ENCODE measurements at places on chromosomes 6 and 20.

DNA sequence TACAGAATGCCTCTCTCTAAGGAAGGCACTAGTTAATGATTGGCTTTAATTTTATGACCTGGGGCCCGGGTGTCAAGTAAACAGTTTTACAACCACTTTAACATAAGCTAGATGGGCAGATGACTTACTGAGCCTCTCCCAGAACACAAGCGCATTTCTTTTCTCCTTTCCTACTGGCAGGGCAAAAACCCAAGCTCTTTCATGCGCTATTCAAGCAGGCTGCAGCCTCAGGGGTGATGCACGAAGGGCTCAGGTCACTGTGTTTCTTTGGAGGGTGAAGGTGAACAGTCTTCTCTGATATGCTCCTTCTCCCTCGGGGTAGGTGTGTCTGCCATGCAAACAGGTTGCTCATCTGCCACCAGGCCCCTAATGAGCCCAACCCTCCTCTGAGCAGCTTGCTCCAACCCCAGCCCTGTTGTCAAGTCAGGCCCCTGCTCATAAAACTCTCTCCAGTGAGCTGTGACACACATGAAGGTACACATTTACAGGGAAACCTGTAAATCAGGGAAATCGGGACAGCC, 73.5 kb upstream of the CDH4 start:
- H3K4me1 ChIP-seq, result no peaks in the 10 kb centered on the region
- no peak overlapping the region for H3K27ac ChIP-seq
- no peaks in the 10 kb centered on the region for H3K27me3 ChIP-seq
- no peak overlapping the region for H3K4me3 ChIP-seq
- no peaks in the 10 kb centered on the region for H3K36me3 ChIP-seq
- no peak for DNase-seq

- no peaks in the 10 kb centered on the region for H3K27me3 ChIP-seq
- H3K4me3 ChIP-seq, result no peak overlapping the region
- H3K27ac ChIP-seq, result peak overlapping the region; percentile 74
- peaks cover 56% of the 10 kb centered on the region for H3K4me1 ChIP-seq
- DNase-seq, result no peak
- peaks cover 46% of the 10 kb centered on the region for H3K36me3 ChIP-seq
Observed at GRCh38 chr6:514396-514978, 122.9 kb downstream of the IRF4 start.

DNA sequence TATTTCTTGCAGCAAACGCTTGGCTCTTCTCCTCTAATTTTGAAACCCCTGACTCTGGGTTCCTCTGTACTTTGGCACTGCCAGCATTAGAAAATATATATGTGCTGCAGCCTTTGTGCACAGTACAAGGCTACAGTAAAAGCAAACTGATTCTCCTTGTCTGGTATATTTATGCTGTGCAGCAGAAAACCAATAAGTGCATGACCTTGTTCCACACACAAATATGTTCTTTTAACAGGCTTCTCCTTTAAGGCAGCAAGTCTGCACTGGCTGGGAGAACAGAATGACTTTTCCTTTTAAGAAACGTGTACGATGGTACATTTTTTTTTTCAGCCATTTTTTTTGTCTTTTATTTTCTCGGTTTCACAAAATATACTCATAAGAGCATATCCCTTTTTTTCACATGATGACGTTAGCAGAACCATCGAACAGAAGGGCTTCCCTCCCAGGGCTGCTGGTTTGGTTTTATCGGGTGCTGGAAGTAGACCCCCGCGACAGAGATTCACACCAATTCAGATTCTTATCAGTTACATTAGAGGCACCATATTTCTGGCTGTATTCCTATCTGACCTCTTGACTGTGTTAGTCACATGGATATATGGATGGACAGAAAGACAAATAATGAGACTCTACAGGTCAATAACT, 129.9 kb upstream of the ARID1B start:
- H3K4me1 ChIP-seq, result peaks cover 16% of the 10 kb centered on the region
- peaks cover 25% of the 10 kb centered on the region for H3K27me3 ChIP-seq
- no peak for DNase-seq
- no peak overlapping the region for H3K4me3 ChIP-seq

DNA sequence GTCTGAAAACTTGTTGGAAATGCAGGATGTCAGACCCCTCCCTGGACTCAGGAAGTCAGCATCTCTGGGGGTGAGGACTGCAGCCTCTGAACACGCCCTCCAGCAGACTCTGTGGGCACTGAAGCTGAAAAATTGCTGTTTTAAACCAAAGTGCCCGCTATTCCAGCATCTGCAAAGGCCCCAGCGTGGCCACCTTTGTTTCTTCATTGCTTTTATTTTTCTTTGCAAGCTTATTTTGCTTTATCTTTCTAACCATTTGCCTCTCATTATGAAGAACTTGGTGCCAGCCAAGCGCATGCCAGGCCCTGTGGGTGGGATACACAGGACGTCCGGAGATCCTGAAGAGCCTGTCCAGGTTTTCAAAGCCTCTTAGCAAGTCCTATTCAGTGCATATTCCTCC, 203.9 kb upstream of the CST7 start:
- H3K36me3 ChIP-seq, result no peaks in the 10 kb centered on the region
- H3K4me3 ChIP-seq, result no peak overlapping the region
- H3K27ac ChIP-seq, result no peak overlapping the region
- no peaks in the 10 kb centered on the region for H3K27me3 ChIP-seq

- H3K4me1 ChIP-seq, result no peaks in the 10 kb centered on the region
- H3K27me3 ChIP-seq, result peaks cover 11% of the 10 kb centered on the region
- H3K27ac ChIP-seq, result no peak overlapping the region
- H3K4me3 ChIP-seq, result no peak overlapping the region
- DNase-seq, result peak; percentile 0
- H3K36me3 ChIP-seq, result no peaks in the 10 kb centered on the region
Observed at GRCh38 chr20:58141496-58141895, 87.0 kb downstream of the ANKRD60 start.
